ENCODE measurements at places on chromosomes 7 and 10.

DNA sequence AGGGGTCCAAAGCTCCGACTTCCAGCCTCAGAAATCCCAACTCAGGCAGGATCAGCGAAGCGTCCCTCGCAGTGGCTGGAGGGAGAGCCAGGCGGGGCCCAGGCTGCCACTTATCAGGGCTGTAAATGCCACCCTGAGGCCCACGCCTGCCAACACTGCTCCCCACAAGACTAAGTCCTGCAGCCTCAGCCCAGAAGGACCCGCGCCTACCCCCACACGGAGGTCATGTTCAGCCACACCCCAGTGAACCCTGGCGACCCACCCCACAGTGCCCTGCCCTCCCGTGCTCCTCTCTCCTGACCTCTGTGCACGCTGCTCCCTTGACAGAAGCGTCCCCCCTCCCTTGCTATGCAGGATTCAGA, 3.2 kb downstream of the PSMG3 start:
- no peak for DNase-seq

- DNase-seq = no peak
These were observed 291.2 kb downstream of the LRMDA start for GRCh38 chr10:75722609-75723008.

DNA sequence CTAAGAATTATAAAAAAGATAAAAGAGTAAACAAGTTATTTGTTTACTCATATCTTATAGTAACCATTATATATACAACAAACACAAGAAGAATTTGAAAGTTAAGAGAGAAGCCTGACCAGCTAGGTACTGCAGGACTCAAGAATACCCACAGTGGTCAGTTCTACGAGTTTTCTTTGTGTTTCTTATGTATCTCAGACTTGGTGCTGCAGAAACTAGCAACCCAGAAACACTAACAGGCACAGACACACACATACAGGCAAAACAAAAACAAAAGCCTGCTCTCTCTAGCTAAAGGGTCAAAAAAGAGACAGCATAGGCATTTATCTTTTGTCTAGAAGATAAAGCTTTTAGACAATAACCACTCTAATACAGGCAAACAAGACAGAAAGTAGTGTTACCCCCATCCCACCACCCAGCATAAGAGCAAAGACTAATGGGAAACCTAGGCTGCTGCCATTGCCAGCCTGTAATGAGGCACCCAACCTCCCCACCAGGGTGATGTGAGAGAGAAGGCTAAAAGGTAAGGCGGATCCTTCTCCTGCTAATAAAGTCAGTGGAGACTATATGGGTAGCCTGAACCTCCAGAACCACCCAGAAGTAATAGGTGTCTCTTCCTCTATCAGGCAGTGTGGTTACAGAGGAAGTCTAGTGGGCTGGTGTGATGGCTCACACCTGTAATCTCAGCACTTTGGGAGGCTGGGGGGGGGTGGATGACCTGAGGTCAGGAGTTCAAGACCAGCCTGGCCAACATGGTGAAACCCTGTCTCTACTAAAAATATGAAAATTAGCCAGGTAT, 113.9 kb downstream of the DNAJC1 start:
- DNase-seq = no peak

DNA sequence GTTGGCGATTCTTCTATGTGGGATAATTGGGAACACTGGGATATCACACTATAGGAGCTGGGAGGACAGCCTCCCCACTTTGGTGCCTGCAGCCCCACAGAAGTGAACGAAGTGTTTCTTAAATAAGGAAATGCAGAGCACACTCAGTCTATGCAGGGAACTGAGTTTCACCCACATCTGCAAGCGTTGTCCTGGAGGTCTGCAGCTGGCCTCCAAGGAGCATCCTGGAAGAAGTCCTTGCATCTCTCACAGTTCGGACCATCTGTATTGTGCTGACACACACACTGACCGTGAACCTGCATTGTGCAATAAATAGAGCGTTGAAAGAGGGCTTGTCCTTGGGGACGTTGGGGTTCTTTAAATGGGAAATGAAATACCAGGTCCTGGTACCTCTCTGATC, 25.8 kb downstream of the LAMB4 start:
- DNase-seq = no peak

DNA sequence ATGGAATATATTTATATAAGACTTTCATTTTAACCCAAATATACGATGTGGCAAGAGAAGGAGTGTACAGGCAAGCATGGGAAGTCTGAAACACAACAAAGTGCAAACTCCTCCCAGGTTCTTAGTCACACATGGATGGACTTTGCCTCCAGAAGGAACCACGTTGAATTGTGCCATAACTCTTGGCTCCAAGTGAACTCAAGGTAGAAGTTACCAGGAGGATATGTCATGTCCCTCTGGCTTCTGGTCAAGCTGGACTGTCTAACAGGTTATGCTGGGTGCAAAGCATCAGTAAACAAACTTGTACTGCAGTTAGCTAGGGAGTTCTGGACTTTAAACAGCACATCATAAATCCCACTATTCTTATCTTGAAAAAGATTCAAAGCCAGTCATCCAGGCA, 328.3 kb upstream of the TEX47 start:
- DNase-seq = no peak

GRCh38 chr10:68876246-68877138, 24.6 kb upstream of the DDX50 start:
- no peak for DNase-seq

DNA sequence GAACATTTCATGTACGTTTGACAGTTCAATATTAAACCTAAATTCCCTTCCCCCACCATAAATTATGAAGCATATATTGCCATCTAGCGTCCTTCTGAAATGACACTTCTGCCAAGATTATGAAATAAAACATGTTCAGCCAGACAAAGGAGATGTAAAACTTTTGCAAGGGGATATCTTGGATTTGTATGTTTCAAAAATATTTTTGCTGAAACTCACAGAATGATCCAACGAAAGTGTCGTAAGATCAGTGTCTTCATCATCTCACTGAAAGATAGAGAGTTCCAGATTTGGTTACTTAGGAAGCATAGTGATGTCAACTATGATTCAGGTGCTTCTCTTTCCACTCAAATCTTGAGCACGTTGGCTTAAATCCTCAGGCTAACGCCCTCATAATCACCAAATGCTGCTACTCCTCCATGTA, 904.3 kb downstream of the XPNPEP1 start:
- no peak for DNase-seq

DNA sequence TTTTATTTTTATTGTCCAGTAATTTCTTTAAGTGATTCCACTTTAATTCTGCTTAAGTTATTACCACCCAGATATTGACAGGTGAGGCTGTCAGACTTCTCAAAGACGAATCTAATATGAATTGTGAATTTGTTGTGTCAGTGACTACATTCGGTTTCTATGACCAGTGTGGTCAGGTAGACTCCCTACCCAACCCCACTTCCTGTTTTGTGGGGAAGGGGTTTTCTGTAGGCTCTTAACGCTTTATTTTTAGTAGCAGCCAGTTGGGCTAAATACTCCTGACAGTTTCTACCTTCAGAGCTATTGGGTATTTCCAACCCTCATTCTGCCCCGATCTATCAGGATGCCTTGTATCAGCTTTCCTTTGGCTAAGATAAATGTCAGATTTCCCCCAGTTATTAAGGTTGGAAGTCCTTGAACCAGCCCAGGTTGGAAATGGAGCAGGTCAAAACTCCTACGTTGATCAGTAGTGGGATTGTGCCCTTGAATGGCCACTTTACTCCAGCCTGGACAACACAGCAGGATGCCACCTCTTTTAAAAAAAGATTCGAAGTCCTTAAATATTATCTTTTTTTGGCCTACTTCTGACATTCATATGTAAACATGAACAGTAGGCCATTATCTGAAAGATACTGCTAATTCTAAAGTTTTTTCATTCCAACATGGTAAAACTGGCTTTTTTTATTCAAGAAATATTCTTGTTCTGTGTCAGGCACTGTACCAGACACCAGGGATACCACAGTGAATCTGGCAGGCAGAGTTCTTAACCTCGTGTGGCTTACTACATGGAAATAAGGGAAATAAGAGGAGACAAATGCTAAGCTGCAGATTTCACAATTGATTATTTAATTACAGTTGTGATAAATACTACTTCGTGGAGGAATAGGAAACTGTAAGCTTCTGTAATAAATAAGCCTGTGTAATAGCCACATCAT, 133.3 kb upstream of the SAMD8 start:
- no peak for DNase-seq

GRCh38 chr10:69831231-69831855, 29.6 kb downstream of the COL13A1 start:
- no peak for DNase-seq

- no peak for DNase-seq
These were observed 380.3 kb upstream of the SEMA3C start for GRCh38 chr7:81298951-81299666.

DNA sequence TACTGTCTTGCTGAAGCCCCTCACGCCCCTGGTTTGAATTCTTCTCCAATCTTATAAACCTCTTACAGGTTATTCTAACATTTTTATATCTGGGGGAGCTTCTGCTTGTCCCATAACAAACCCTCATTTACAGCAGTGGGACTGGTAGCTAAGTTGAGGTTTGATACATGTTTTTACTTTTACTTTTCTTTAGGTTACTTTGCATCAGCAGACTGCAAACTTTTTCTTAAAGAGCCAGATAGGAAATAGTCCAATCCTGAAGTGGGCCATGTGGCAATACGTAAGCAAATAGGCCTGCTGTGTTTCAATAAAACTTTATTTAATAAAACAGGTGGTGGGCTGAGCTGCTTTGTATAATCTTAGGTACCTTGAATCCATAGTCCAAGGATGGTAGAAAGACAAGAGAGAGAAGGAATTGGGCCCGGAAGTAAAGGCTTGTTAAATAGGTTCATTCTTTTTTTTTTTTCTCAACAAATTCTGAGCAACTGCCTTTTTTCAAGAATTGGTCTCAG, 27.3 kb downstream of the RAB18 start:
- DNase-seq = no peak

DNA sequence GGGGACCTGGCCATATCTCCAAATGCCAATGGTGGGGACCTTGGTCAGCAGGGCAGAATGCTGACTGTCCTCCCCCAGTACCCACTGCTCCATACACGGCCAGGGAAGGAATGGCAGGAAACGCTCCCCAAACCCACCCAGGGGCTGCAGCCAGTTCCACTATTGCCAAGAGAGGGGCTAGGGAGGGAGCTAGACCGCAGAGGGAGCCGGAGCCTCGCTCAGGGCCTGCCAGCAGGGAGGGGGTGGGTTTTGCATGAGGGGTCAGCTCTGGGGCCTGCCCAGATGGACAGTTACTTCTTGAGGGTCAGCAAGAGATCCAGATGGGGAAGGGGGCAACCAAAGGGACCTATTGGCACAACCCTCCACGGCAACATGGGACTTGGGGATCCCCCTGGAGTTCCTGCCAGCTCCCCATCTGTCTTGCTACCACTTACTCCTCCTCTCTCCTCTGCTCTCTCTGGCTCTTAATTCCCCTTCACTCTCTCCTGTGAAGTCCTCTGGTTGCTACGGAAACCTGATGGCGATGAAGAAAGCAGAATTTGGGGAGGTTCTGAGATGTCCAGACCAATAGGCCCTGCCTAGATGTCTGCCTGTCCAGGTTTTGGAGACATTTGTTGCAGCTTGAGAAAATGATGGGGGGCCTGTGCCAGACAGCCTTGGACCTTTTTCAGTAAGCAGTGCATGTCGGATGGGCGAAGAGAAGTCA, 12.6 kb downstream of the FGF8 start:
- DNase-seq = no peak

DNA sequence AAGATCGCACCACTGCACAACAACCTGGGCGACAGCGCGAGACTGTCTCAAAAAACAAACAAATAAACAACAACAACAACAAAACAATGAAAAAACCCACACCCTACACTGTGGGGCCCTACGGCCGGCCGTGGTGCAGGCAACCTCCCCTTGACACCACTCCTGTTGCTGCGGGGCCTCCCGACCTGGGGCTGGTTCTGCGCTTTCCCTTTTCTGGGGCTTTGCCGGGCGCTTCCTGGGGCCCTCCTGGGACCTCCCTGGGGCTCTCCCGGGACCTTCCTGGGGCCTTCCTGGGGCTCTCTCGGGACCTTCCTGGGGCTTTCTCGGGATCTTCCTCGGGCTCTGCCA, 46.6 kb downstream of the INSIG1 start:
- no peak for DNase-seq

Measured in stimulated activated CD4-positive, alpha-beta T cell treated with anti-CD3 and anti-CD28 coated beads, Interleukin-1b, Interleukin-23, amount 100 ng/mL, for 4 hours (primary cell).